Renal cortex interstitium (tissue), 15 donors: ENCODE measurements at places on chromosomes 16 and 17.

DNA sequence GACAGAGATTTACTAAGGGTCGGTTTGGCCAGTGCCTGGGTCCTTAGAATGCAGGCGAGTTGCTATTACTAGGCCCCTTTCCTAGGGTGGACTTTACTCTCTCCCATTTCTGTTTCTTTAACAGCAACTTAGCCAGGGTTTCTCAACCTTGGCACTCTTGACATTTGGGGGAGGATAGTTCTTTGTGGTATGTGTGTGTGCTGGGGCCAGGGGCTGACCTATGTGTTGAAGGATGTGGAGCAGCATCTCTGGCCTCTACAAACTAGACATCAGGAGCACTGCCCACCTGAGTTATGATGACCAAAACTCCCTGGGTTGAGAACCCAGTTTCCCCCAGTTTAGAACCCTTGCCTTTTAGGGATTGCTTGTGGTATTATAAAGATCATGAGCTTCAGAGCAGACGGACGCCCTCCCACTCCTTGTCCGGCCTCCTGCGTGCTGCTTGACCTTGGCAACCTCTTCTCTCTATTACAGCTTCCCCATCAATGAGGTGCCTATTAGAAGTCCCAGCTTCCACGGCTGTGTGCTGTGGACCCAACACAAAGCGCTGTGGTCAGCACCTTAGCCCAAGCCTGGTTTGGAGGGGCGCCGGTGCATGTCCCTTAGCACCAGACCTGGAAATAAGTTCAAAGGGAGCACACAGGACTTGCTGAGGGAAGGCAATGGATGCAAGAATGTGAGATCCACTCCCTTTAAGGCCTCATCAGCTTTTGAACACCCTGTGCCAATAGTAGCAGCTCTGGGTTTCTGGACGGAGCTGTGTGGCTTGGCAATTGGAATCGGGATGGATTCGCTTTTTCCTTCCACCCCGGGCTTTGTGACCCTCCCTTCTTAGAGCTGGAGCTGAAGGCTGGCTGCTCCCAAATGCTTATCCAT lies 239.2 kb upstream of the MAF start:
- no peak for DNase-seq

DNA sequence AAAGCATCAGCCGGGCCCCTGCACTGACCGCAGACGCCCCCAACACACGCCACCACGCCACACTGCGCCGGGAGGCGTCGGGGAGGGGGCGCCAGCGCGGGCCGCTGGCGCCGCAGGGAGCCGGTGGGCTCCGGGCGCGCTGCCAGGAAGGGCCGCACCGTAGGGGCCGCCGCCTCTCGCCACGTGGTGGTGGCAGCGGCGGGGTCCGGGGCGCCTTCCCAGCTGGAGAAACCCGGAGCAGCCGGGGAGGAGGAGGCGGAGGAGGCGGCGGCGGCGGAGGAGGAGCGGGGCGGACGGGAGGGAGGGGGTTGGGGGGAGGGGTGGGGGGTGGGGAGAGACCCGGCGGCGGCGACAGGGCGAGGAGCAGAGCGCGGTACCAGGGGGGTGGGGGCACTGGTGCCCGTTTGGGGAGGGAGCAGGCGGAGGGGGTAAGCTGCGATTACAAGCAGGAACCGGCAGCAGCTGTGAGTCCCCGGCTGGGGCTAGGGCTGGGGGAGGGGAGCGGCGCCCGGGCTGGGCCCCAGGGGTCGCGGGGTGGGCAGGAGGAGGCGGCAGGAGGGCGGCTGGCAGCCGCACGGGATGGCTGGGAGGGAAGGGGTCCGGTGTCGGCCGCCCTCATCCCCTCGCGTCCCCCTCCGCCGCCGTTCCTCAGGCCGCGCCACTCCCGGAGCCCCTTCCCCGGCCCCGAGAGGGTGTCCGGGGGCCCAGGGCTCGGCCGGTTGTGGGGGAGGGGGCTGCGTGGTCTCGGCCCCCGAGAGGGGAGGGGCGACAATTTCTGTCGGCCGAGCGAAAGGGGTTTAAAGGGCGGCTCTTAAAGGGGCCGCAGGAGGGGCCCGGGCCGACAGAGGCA lies at the start of gene TBKBP1:
TBKBP1 (plus strand) TSS at position 431 of the 850 bp plus-strand sequence. CDS start 1,952 bp downstream, outside the sequence.
- peak; percentile 87 for DNase-seq

DNA sequence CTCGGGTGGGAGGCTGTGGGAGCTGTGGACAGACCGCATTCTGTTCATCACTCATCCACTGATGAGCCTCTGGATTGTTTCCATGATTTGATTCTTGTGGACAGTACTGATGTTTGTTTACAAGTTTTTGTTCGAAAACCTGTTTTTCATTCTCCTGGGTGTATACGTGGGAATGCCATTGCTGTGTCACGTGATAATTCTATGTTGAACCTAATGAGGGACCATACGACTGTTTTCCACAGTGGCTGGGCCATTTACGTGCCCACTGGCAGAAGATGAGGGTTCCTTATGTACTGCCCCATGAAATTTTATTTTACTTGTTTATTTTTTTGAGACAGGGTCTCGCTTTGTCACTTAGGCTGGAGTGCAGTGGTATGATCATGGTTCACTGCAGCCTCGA lies 2.6 kb upstream of the ALG1 start:
- DNase-seq = no peak

GRCh38 chr17:18076936-18077335 lies 10.8 kb upstream of the DRG2 start:
- no peak for DNase-seq

DNA sequence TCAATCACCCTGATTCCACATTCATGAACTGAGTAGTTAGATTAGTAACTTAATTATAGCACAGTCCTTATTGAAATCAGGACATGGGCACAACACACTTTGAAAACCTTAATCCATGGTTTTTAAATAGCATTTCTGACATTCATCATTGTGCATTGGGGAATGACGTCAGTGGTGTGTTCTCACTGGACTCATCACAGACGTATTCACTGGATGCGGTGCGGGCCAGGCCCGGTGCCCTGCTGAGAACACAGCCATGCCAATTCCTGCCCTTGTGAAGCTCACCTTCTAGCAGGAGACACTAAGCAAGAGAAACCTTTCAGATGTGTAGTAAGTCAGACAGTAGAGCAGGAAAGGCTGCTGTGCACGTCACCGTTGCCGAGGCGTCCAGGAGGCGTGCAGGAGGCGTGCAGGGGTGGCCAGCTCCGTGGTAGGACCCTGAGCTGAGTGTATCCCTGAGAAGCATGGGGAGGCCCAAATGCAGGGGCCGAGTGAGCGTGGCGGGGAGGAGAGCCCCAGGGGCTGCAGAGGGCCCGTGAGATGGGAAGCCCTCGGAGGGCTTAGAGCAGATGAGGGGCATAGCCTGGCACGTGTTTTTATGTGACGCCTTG lies 12.9 kb downstream of the BANP start:
- DNase-seq = no peak

GRCh38 chr17:56009795-56010651 lies 143.3 kb upstream of the ANKFN1 start:
- peak; percentile 36 for DNase-seq

- DNase-seq = no peak
These were observed 31.4 kb downstream of the NOG start for GRCh38 chr17:56624912-56625311.

- no peak for DNase-seq
These were observed 70.8 kb downstream of the RAB11FIP4 start for GRCh38 chr17:31462261-31462660.

- DNase-seq = no peak
These were observed 7.2 kb downstream of the TP53I13 start for GRCh38 chr17:29575511-29576213.

DNA sequence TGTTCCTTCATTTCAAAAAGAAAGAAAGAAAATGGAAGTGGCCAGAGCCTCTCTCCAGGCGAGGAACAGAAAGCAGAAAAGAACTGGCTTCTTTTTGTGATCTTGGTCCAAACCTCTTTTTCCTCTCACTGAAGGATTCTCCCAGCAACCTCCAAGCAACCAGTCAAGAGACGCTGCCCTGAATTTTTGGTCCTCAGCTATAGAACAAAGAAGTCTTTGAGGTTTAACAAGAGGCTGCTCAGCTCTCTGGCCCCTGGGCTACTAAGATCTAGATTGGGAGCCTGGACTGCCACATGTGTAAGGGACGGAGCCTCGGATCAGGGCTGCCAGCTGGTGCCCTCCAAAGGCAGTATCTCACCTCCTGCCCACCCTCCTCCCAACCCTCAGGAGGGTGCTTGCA lies 62.6 kb downstream of the AXIN2 start:
- no peak for DNase-seq

DNA sequence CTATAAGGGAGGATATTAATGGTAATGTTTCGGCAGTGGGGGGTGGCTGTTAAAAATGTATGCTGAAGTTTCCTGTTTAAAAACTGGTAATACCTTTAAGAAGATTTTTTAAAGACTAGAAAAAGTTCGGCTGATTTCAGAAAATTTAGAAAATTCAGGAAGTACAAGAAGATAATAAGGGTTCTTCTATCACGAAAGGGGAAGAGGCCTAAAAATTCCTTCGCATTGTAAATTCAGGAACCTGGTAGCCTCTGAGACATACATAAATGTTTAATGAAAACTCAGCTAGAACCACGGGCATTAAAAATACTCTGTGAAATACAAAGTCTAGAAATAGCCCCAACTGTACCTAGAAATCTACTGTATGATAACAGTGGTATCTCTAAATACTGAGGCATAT lies 181.2 kb downstream of the PARN start:
- DNase-seq = no peak

DNA sequence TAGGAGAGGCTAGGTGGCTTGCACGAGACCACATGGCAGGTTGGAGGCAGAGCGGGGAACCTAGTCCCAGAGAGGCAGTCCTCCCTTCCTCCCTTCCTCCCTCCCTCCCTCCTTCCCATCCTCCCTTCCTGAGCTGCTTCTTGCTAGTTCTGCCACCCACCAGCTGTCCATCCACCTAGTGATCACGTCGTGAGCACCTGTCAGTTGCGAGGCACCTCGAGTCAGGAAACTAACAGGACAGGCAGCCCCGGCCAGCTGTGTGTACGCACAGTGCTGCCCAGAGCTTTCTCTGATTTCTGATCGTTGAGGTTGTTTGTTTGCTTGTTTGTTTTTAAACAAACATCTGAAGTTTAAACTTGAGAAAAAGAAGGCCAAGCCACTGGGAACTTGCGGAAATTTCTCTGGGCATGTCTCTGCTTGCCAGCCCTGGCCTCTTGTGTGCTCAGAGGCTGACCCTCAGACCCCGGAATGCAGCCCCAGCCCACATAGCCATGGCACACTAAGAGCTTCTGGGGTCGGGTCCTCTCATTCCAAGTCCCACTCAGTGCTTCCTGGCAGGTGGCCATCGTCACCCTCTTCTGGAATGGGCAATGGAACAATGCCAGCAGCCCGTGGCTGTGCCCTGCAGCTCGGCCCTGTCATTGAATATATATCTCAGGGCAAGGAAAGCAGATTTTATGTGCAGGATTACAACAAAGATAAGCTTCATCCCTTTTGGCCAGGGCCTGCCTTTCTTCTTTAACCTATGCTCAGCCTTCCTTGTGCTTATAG lies 174.0 kb downstream of the KATNIP start:
- no peak for DNase-seq

DNA sequence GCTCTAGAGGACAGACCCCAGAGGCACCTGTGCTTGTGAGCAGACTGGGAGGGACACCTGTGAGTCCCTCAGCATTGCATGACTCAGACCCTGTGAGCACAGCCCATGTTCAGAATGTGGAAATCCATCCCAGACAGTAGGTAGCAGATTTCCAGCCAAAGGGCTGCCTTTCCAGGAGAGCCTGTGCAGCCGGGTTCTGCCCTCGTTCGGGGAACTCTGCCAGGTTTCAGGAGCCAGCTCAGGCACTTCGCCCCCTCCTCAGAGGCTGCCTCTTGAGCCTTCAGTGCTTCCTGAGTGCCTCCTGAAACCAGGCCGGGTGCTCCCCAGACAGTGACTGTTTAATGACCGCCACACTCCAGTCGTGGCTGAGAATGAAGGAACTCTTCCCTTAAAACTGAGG lies 23.3 kb upstream of the SDR42E2 start:
- DNase-seq = no peak

DNA sequence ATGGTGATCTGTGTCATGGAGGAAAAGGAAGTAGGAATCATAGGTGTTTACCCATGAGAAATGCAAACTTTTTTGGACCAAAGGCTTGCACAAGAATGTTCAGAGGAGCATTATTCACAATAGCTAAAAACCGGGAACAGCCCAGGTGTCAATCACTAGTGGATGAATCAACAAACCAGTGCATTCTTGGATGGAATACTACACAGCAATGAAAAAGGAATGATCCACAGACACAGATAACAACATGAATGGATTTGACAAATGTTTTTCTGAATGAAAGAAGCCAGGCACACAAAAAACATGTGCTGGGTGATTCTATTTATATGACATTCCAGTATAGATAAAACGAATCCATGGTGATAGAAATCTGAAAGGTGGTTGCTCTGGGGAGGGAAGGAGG lies 36.0 kb downstream of the WSCD1 start:
- DNase-seq = no peak
